ENCODE measurements at places on chromosomes 2 and 18.
A peak's percentile ranks its signal among the peaks of the same experiment; 100 is the strongest.

DNA sequence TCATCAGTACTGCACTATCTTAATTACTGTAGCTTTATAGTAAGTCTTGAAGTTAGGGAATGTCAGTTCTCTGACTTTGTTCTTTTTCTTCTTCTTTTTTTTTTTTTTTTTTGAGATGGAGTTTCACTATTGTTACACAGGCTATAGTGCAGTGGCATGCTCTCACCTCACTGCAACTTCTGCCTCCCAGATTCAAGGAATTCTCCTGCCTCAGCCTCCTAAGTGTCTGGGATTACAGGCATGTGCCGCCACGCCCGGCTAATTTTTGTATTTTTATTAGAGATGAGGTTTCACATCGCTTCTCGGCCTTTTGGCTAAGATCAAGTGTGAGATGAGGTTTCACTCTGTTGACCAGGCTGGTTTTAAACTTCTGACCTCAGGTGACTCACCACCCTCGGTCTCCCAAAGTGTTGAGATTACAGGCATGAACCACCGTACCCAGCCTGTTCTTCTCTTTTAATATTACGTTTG, 41.9 kb upstream of the TANC1 start:
- no peak for DNase-seq

GRCh38 chr2:207530160-207531031, 634 bp downstream of the CREB1 start:
- peak; percentile 59 for DNase-seq

DNA sequence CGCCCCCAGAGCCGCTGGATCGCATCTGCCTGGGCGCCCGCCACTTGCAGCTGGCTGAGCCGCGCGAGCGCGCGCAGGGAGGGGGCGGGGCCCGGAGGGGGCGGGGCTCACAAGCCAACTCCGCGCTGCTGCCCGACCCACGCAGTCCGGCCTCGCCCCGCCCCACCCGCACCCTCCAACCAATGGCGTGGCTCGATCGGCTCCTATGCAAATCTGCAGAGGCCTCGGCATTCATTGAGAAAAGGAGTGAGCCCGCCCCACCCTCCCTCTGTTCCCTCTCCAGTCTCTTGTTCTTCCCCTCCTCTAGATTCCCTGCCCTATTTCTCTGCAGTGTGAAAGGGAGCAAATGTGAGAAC, at the start of gene ALK:
Gene ALK, minus strand, starts transcription at position 27 of the 356 bp plus-strand sequence. CDS start 927 bp downstream, outside the sequence.
- peak; percentile 46 for DNase-seq

GRCh38 chr2:49260979-49261538, 106.7 kb upstream of the FSHR start:
- no peak for DNase-seq

GRCh38 chr2:73072129-73072395, 550 bp upstream of the SFXN5 start:
- DNase-seq, result no peak

GRCh38 chr2:168852481-168852880, 37.7 kb downstream of the SPC25 start:
- no peak for DNase-seq
